ENCODE measurements at places on chromosomes 1 and 21. TPM values are rescaled to one million over a fixed set of nuclear protein-coding genes. Genes with fewer than 3 reads are reported as not detected.

Gene AMPD1
- total RNA-seq: not detected

Gene OR2L2
- total RNA-seq: not detected

Gene HSD3B2
- not detected for total RNA-seq

Gene DNAJC16
- 4.3 TPM for total RNA-seq

Gene FBXO2
- 6.1 TPM for total RNA-seq

Gene GBP5
- total RNA-seq: not detected

Measured in A549 treated with Hydrocortisone at 1 μM for 4 hours (cell line).